Central memory CD8-positive, alpha-beta T cell (primary cell): ENCODE measurements at places on chromosomes 3 and 15.

DNA sequence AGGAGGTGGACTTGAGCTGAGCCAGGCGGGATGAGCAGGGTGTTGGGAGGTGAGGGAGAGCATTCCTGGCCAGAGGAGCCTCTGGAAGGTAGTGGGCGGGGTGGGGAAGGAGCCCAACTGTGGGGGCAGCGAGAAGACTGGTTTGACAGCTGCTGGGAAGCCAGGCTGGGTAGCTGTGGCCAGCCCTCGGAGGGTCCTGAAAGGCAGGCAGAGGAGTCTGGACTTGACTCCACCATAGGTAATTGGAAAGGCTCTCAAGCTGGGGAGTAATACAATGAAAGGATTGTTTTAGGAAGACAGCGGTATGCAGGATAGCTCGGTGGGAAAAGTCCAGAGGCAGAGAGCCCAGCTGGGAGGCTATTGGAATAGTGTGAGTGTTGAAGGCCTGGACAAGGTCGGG lies 17.2 kb downstream of the EPHB3 start:
- DNase-seq = no peak

- DNase-seq = no peak
These were observed 309.6 kb downstream of the TUSC7 start for GRCh38 chr3:117019082-117019713.

DNA sequence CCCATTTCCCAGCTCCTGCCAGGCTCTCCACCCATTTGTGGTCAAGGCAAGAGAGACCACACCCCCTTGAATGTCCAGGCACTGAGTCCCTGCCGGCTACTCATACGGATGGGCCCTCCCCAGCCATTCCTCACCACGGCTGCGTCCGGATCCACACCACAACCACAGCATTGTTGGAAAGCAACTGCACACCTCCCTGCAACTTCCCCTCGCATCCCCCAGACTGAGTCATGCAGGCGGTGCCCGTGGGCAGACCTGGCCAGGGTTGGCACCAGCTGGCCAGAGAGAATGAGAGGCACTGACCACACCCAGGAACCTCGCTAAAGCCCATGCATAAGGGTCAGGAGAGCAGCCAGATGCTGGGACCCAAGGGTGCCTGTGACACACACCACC lies 30.5 kb downstream of the LOXL1 start:
- no peak for DNase-seq

GRCh38 chr3:12503126-12503957 lies 19.1 kb downstream of the TSEN2 start:
- no peak for DNase-seq

DNA sequence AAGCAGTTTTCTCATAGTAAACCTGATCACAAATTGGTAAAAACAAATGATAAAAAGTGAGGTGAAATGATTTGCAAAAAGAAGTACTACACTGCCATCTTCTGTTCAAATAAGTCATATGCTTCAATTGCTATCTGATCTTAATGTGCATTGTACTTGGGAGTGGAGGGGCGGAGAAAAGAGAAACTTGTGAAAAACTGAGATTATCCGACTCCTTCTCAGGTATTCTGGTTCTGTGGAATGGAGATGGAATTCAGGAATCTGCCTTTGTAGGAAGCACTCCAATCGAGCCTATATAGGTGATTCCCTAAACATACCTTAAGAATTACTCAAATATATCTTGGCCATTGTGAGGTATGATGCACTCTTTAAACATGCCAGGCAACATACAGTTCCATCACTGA lies 180.6 kb downstream of the CHL1 start:
- DNase-seq = no peak

DNA sequence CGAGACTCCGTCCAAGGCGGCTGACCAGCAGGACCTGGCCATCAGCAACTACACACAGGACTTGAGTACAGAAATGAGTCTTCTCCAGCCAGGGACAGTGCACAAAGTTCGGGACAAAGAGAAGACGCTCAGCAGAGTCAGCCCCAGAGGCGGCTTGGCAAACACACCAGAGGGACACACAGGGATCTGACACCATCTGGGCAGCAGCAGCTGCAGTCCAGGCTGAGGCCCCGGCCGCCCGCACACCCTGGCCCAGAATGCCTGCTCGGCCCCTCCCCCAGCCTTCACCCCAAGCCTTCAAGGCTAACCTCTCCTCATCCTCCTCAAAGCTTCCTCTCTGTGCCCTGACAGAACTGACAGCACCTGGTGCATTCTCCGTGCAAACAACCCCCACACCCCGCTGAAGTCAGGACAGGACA lies 61.1 kb downstream of the XXYLT1 start:
- no peak for DNase-seq

GRCh38 chr3:103791786-103792515 lies 1357.1 kb downstream of the ZPLD1 start:
- DNase-seq = no peak

DNA sequence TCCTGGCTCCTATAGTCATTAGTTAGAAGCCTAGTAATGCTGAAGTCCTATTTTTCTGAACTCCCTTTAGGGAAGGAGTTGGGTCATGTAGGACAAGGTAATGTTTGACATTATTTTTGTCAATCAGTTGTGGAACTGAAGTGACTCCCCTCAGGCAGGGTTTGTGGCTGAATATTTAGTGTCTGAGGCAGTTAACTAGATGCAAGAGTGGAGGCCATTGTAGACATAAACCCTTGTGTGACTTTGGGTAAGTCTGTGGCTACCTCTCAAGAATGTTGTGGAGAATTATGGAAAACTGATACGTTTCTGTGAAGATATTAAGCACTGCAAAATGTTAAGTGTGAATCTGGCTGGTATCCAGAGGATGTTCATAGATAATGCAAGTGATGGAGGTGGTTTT lies 125.2 kb upstream of the PHLDB2 start:
- no peak for DNase-seq

- DNase-seq = no peak
These were observed 37.8 kb upstream of the SPTSSB start for GRCh38 chr3:161409069-161409468.

GRCh38 chr3:189632242-189632641 lies 1.1 kb downstream of the TP63 start:
- DNase-seq = no peak

- DNase-seq = no peak
These were observed 202.6 kb downstream of the TIGIT start for GRCh38 chr3:114496466-114496865.

GRCh38 chr15:100125401-100126191 lies 216.2 kb downstream of the ADAMTS17 start:
- no peak for DNase-seq

GRCh38 chr15:61403884-61404283 lies 174.8 kb upstream of the RORA start:
- no peak for DNase-seq

GRCh38 chr3:8223766-8224165 lies 277.9 kb upstream of the LMCD1 start:
- no peak for DNase-seq

DNA sequence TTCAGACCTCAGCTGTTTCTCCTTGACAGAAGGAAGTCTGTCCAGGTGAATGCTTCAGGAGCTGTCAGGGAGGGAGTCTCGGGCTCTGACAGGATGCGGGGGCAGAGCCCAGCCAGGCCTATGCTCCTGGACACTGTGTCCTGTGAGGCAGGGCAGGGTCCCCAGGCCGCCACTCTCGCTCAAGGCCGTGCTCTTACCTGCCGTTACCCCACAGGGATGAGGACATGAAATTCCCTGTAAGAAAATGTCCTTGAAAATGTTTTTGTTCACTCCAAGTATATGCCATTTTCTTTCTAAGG lies 63.9 kb downstream of the BOC start:
- DNase-seq = no peak

- DNase-seq = no peak
These were observed 645.8 kb upstream of the NR2F2 start for GRCh38 chr15:95684693-95685115.

- DNase-seq = no peak
These were observed 209.6 kb upstream of the PFN2 start for GRCh38 chr3:150180334-150180733.

- no peak for DNase-seq
These were observed 4.4 kb upstream of the ZNF589 start for GRCh38 chr3:48236531-48236930.

DNA sequence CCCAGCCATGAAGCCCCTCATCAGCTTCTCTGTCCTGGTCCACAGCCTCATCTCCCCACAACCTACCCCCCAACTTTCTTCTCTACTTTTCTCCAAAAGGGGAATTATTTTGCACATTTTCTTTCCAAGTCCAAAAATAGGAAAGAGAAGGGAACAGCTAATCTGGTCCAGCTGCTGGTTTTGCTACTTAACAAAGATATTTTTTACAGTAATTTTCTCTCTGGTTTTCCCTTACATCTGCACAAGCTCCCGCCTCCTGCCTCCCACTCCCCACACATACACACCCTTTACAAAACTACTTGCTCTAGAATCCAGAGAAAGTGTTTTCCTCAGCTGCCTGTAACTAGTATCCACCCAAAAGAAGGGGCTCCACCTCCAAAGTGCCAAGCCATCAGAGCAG lies 177.2 kb downstream of the POLR2M start:
- no peak for DNase-seq

- no peak for DNase-seq
These were observed 230.7 kb downstream of the BBX start for GRCh38 chr3:107753494-107753893.

- DNase-seq = no peak
These were observed 59.5 kb upstream of the SLC6A1 start for GRCh38 chr3:10933021-10933420.

- no peak for DNase-seq
These were observed 40.5 kb downstream of the BOC start for GRCh38 chr3:113251817-113252216.

GRCh38 chr3:176590722-176591121 lies 606.6 kb downstream of the TBL1XR1 start:
- no peak for DNase-seq

GRCh38 chr3:119589102-119589773 lies 8.4 kb upstream of the PLA1A start:
- no peak for DNase-seq

DNA sequence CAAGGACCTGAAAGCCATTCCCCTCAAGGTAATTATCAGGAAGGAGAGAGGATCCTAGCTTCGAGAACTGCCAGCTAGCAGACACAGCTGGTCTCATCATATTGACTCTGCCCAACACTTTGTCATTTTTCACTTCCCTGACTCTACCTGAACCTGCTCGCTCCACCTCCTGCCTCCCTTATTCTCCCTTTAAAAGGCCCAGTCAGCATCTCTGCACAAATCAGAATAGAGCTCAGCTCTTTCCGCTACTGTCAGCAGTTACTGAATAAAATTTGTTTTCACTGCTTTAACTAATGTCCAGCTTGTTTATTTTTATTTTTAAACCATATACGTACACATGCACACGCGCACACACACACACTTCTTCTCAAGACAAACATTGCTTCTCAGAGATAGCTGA lies 57.2 kb upstream of the MCF2L2 start:
- DNase-seq = no peak

DNA sequence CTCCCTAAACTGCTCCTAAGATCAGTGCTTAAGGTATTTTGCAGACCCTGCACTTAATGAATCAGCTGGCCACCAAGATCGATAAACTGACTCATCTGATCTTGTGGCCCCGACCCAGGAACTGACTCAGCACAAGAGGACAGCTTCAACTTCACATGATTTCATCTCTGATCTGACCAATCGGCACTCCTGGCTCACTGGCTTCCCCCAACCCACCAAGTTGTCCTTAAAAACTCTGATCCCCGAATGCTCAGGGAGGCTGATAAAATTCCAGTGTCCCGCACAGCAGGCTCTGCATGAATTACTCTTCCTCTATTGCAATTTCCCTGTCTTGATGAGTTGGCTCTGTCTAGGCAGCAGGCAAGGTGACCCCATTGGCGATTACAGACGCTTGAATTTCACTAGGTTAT lies 13.5 kb downstream of the HTR3E start:
- no peak for DNase-seq

GRCh38 chr3:38723569-38724391 lies 74.3 kb upstream of the SCN5A start:
- no peak for DNase-seq

DNA sequence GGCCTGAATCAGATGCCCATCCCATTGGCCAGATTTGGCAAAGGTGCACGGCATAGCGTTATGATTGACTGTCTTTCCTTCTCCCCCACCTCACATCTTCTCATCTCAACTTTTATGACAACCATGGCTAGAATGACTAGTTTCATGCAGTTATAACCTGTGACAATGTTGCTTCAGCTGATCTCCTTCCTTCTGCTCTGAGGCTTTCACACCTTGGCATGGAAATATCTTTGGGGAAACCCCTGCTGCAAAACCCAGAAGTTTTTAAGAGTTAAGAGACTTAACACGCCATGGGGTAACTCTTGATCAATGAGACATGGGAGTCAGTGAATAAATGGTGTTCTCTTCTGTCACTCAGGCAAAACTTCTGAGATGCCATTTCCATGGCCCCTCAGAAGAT lies 290.7 kb upstream of the MDFIC2 start:
- no peak for DNase-seq

DNA sequence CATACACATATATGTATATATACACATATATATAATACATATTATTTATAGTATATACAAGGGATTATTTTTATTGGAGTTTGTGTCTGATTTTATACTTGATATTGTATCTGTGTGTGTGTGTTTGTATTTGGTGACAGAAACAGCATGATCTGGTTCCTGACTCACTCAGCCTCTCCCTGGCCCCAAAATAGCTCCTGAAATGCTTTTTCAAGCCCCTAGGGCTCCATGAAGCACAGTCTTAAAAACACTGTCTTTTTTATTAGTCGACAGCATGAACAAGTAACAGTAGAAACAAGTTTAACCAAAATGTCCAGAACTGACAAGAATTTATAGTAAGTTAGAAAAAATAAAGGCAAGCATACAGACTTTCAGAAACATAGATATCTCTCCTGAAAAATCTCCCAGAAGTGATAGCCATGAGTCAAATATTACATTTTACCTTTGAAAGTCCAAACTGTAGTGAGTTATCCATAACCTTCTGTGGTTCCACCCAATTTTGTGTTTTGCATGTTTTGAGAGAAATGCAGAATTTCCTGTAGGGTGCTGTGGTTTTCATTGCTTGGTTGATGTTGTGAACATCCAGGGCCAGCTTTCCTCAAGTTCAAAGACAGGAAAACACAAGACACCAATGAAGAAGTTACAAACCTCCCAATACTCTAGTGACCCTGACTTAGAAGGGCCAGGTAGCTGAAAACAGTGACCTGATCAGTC lies 98.5 kb upstream of the CCDC80 start:
- DNase-seq = no peak

- no peak for DNase-seq
These were observed 177.1 kb downstream of the UACA start for GRCh38 chr15:70586241-70586640.

- DNase-seq = no peak
These were observed 7.6 kb downstream of the NUSAP1 start for GRCh38 chr15:41340189-41340695.

DNA sequence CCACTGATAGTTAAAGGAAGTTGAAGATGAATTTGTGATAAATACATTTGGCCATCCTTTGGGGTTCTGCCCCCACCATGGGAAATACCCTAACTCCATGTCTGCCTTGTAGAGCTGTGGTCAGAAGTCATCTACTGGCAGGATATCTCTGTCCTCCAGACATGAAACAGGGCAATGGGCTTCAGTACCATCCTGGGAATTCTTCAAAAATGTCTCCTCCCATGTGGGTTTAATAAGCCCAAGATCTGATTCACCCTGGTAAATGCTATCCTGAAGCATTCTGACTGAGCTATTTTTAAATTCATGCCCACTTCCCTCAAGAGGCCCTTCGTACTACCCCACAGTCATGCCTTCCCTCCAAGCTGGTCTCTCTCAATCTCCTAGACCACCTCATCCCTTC lies 113.7 kb upstream of the SLC25A36 start:
- DNase-seq = no peak
